Naive thymus-derived CD8-positive, alpha-beta T cell (primary cell): ENCODE measurements at places on chromosomes 3 and 15.

- no peak for DNase-seq
These were observed 1501.2 kb upstream of the CADM2 start for GRCh38 chr3:83457551-83457950.

GRCh38 chr15:55282284-55282833, 7.3 kb downstream of the RAB27A start:
- no peak for DNase-seq

- DNase-seq: no peak
These were observed 352.1 kb upstream of the AZI2 start for GRCh38 chr3:28700728-28701127.

- DNase-seq: no peak
These were observed 351.0 kb downstream of the MAGI1 start for GRCh38 chr3:65687741-65688140.

DNA sequence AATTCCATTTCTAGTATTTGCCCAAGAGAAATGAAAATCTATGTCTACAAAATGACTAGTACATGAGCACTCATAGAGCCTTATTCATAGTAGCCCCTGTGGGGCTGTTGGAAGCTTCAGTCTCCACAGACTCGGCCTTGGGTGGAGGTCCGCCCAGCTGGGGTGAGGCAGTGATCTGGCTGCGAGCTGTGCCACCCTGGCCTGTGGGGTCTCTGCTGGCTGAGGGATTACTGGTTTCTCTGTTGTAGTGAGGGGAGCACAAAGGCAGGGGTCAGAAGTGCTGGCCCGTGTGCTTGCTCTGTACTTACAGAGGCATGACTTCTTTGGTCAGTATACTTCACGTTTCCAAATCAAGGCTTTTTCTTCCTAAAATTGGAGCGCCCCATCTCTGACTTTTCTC, 158.2 kb downstream of the CHDH start:
- DNase-seq: no peak

DNA sequence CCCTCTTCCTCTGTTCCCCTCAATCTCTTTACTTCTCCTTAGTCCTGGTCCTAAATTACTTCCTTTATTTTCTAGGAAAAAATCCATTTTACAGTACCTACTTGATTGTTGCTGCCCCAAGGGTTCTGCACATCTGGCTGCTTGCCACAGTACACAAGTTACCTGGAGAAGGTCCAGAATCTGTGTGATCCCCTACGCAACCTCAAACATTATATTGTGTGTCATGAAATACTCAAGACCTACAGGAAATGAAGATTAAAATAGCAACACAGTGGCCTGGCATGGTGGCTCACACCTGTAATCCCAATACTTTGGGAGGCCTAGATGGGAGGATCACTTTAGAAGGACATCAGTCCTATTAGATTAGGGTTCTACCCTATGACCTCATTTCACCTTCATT, 48.7 kb downstream of the PRKAR2A start:
- DNase-seq: no peak

GRCh38 chr3:149532489-149533180, 58.1 kb downstream of the TM4SF4 start:
- DNase-seq: no peak

DNA sequence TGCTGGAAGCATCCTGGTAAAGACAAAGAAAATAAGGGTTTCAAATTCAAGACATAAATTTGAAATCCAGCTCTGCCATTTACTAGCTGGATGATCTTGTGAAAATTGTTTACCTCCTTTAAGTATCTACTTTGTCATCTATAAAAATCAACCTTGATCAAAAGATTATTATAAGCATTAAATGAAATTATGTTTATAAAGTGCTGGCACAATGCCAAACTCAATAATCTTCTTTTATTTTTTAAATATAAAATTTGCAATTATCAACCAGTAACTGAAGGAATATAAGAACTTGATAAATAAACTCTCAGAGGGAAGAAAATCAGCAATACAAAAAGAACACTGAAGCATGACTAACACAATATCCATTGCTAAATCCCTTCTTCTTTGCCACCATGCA, 25.8 kb downstream of the C3orf33 start:
- DNase-seq: no peak

DNA sequence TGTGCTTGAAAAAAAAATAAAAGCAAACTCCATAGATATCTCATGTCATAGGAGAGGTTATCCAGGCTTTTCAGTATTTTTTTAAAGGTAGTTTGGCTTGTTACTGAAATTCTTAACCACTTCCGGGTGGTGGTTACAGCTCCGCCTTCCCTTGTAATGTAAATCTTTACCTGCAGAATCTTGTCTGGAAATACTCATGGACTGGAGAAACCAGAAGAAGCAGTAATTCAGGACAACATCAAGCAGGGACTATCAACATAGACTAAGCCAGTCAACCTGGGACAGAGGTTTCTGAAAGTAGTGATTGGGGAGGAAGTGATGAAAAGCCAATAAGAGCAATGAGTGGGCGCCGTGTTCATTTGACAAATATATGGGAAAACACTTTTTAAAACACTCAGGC, 78.9 kb upstream of the SKOR1 start:
- no peak for DNase-seq

DNA sequence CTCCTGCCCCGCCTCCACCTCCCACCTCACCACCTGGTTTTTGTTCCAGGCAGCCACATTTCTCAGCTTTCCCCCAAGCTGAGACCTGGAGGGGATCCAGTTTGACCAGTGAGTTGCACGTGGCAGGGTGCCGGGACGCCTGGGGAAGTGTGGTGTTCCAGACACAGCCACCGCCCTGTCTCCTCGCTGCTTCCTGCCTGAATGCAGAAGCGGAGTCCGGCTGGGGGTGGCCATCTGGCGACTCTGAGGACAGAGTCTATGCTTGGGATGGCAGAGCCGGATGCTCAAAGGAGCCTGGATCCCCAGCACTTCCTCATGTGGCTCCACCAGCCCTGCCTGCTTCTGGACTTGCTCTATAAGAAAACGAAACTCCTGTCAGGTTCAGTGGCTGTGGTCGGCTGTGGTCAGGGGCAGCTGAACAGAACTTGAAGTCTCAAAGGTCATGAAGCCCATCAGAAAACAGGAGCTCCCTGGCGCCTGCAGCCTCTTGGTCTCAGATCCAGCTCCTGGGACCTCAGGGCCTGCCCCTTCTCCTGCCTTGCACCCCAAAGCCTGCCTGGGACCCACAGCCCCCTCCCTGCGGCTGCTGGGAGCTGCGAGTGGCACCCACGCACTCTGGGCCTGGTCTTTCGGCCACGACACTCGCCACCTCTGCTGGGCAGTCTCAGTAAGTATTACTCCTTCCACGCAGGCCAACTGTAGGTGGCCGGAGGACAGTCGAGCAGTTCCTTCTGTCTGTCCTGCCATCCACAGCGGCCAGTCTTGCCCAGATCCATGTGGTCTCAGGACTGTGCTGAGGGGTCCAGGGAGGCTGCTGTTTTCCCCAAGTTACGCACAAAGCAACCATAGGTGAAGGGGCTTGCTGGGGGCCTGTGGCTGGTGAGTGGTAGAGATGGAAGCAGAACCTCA, 112.8 kb upstream of the MEF2A start:
- DNase-seq: no peak

- DNase-seq: no peak
These were observed 163.9 kb upstream of the SMAD3 start for GRCh38 chr15:66901336-66902100.

- DNase-seq: no peak
These were observed 14.9 kb downstream of the TBL1XR1 start for GRCh38 chr3:177182352-177182751.

DNA sequence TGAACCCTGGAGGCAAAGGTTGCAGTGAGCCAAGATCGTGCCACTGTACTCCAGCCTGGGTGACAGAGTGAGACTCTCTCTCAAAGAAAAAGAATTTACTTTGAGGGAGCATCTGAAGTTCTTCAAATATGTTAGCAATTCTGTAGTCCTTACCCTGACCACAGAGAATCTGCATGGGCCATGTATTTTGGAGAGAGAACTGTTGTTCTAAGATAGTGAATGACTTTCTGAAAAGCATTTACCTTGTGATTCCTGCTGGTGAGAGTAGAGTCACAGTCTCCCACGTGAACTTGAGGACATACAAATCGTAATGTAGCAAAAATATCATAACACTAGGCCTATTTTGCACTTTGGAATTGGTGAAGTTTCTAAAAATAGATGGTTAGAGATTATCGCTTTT, 3.9 kb downstream of the BRK1 start:
- DNase-seq: no peak

DNA sequence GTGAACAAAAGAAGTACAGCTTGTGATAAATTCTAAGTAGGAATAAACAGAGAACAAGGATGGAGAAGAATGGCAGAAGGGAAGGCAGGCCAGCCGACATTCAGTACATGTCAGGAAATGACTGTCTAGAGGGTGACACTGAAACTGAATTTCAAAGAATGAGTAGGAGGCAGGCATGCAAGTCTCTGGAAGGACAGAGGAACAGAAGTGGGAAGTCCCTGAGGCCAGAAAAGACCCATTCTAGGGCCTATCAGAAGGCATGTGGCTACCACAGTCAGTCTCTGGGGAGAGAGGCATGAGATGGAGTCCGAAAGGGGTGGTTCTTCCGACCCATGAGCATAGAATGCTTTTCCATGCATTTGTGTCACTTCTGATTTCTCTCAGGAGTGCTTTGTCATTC, 243.5 kb upstream of the UBE2E2 start:
- DNase-seq: no peak

GRCh38 chr15:88800738-88801137, 2.5 kb upstream of the ACAN start:
- DNase-seq: no peak

DNA sequence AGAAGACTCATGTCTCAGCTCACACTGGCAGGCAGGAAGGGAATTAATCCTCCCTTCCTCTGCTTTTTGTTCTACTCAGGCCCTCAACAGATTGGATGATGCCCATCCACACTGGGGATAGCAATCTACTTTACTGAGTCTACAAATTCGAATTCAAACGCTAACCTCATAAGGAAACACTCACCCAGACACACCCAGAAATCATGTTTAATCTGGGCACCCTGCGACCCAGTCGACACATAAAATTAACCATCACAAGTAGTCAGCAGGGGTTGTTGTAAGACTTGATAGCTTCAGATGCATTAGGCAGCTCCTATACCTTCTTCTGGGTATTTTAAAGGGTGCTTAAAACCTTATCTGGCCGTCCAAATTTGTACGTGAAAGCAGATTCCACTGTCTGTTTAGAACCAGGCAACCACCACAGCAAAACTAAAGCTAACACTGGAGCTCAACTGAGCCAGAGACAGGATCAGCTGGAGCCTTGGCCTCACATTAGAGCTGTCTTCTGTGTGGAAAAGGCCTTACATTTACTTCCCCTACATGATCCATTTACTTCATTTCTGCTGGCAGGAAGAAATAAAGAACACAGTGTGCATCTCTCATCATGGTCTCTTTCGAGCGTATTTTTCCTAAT, 407.3 kb upstream of the PPP2R3A start:
- no peak for DNase-seq

GRCh38 chr3:40299130-40299720, 10.3 kb upstream of the EIF1B start:
- DNase-seq: no peak

- no peak for DNase-seq
These were observed 21.1 kb downstream of the CCPG1 start for GRCh38 chr15:55387027-55387426.

GRCh38 chr15:62348623-62349022, 183.5 kb upstream of the C2CD4B start:
- no peak for DNase-seq

DNA sequence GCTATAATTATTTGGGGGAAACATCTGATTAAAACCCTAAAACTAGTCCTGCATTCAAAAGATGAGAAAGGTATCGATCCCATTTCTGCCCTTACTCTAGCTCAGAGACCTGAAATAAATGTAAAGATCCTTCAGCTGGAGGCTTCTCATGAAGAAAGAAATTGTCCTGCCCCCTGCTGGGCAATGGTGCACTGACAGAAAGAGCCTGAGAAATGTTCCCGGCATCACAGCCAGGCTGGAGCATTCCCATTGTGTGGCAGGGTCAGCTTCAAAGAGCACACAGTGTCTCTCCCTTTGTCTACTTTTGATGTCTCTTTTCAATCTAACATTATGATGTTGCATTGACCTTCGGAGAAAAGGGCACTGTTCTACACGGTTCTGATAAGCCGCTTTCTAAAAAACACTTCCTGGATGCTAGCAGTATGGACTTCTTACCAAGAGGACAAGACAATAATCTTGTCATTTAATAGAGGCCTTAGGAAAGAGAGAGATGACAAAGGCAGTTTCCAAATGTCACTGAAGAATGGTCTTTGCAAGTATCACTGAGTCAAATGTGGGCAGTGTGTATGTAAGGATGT, 287.5 kb downstream of the MAGI1 start:
- no peak for DNase-seq

DNA sequence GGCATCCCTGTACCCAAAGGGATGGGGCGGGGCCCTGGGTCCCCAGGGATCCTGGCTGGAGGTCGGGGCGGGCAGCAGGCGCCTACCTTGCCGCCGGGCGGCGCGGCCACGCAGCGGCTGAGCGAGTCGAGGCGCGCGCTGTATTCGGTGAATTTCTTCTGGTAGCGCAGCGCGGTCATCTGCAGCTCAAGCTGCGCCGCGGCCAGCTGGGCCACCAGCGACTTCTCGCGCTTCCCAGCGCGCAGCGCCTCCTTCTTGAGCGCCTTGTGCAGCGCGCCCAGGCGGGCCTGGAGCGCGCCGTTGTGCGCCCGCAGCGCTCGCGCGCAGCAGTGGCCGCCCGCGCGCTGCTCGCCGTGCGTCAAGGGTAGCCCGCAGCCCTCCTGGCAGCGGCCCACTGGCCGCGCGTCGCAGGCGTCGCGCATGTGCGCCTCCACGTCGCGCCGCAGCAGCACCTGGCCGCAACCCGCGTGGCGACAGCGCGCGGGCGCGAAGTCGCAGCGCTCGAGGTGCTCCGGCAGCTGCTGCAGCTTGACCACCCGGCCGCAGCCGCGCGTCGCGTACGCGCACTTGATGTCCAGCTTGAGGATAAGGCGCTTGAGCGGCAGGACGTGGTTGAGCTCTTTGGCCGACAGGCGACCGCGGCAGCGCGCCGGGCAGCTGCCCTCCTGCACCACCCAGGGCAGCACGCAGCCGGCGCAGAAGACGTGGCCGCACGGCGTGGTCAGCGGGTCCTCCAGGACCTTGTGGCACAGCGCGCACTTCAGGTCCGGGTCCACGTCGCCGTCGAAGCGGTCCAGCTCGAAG, 522 bp downstream of the PDZRN3 start:
- no peak for DNase-seq

GRCh38 chr15:32951736-32952464, 234.1 kb downstream of the GREM1 start:
- no peak for DNase-seq

- DNase-seq: no peak
These were observed 244.2 kb upstream of the SLITRK3 start for GRCh38 chr3:165440380-165440779.

DNA sequence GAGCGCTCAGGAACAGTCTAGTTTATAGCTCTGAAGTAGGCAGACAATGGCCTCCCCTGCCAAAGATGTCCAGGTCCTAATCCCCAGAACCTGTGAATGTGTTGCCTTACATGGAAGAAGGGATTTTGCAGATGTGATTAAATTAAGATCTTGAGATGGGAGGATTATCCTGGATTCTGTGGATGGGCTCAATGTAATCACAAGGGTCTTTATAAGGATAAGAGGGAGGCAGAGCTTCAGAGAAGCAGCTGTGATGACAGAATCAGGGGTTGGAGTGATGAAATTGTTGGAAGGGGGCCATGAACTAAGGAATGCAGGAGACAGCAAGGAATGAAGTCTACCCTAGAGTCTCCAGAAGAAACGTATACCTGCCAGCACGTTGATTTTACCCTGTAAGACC, 14.0 kb upstream of the GK5 start:
- no peak for DNase-seq

- no peak for DNase-seq
These were observed 137.3 kb upstream of the TGFBR2 start for GRCh38 chr3:30469133-30469532.
